Naive thymus-derived CD8-positive, alpha-beta T cell (primary cell): ENCODE measurements at places on chromosomes 2 and 18. TPM values are rescaled to one million over a fixed set of nuclear protein-coding genes. Genes with fewer than 3 reads are reported as not detected.

GCKR gene
- not detected for total RNA-seq

PMAIP1 gene
- 20.3 TPM for total RNA-seq

DNA sequence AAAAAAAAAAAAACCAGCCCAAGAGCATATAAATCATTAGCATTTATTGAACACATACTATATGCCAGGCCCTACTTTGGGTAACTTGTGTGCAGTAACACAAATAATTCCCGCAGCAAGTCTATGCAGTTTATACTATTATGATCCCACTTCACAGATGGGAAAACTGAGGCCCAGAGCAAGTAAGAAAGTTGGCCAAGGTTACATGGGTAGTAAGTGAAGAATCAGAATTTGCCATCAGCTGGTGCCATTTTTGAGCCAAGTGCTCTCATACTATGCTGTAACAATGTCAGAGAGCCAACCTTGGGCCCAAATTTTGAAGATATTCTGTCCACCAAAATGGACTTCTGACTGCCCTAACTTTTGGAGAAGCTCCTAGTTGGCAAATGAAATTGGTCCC lies 13.5 kb upstream of the PSD4 start:
- DNase-seq, result no peak

DNA sequence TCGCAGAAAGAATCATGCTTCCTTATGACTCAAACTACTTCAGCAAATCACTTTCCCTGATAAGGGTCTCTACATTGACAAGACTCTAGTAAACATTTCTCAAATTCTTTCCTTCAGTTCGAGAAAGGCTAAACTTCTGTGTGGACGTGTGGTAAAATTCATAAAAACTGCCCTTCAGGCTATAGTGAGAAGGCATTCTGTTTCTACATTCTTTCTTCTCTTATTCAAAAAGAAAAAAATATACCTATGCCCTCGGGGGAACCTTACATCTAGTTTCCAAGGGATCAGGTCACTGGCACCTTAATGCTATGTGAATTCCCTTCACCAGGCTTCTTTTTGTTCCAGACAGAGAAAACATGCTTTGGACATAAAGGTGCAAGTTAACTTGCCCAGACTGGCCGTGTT lies 4.9 kb downstream of the VIT start:
- no peak for DNase-seq

DNA sequence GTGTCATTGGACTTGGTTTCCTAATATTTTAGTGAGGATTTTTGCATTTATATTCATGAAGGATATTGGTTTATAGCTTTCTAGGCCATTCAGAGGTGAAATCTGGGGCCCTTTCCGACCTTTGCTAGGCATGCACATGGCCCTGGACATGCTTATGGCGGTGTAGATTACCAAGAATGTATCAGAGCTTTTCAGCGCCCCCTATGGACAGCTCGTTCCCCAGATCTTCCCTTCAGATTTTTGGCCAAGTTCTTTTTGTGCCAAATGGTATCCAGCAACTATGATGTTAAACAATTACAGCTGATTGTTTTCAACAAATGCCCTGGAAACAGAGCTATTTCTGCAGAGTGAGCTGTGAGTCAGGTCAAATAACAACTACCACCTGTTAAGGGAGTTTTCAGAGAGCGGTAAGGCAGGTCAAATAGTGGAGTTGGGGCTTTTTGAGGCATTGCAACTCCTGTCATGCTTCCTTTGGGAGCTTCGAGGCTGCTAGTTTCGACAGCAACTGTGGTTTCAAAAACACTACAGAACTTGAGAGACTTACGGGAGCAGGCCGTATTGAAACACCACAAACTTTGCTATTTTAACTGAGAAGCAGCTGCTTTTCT lies 188.3 kb downstream of the ZNF516 start:
- no peak for DNase-seq

DNA sequence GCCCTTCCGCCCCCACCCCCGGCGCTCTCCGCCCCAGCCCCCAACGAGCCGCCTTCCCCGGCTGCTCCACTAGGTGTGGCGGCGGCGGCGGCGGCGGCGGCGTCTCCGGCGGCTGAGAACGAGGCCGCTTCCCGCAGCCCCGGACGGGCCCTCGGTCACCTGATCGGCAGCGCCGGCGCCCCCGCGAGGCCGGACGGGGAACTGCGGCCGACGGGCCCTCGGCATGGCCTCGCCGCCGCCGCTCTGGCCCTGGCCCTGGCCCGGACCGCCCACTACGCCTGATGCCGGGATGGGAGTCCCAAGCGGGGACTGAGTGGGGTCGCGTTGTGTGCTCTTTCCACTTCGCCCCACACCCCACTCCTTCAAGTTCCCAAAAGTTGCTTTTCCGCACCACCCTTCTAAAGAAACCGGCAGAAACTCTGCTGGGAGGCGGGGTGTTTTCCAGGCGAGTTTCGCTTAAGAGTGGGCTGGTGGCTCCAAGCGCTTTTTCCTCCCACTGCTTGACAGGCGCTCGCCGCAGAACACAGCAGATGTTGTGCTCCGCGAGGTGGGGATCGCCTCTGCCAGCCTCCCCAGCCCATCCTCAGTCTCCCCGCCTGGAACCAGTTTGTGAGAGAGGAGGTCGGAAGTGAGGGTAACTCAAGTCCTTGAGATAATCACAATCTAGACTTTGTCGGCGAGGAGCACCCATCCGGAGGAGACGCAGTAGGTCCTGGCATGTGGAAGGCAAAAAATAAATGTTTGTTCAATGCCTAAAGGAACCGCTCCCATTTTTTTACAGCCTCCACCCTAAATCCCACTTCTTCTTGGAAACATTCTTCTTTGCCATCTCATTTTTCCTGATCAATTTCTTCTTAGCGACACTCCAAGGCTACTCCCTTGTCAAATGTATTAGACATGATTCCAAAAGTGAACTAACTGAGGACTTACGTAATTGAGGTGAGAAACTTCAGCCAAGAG lies at the start of gene NCKAP1:
Gene NCKAP1, minus strand, starts transcription at position 117 of the 960 bp plus-strand sequence. CDS start 358 bp downstream, outside the sequence.
- peak; percentile 59 for DNase-seq

ZBTB7C gene
- not detected for total RNA-seq

GRCh38 chr2:239061121-239061666 lies 213.3 kb downstream of the TWIST2 start:
- DNase-seq, result no peak

CFAP65 gene
- not detected for total RNA-seq

EMX1 gene
- total RNA-seq, result not detected

GRCh38 chr2:111707700-111708099 lies 176.3 kb downstream of the ANAPC1 start:
- DNase-seq, result no peak

TPO gene
- total RNA-seq, result not detected

CNNM4 gene
- 4.5 TPM for total RNA-seq

DNA sequence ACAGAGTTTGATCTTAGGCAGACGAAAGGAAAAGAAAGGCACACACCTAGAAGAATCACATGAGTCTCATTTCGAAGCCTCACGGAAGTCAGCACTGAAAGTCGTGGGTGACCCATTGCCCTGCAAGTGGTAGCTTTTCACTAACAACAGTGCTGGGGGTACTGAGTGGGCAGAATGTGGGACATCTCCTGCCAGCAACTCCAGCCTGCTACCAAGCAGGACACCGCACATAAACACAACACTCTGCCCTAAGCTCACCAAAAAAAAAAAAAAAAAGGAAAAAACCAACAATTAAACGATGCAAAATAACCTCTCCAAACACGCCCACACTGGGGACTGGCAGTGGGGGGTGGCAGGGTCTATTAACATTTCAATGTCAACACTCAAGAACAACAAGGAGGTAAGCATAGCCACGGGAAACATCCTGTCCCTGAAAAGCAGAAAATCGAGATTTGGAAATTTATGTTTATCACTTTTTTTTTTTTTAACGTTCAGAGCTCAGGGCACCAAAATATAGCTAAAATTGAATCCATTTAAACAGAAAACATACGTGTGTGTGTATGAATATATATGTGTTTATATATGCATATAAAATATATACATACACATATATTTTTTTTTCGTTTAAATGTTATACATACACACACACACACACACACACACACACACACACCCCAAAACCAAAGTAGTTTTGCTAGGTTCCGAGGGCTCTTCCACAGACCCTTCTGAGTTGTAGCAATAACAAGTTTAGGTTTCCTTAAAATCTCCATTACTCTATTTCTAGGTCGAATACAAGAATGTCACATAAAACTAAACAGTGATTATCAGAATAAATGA lies 2.2 kb downstream of the INO80D start:
- DNase-seq, result no peak

CD28 gene
- total RNA-seq, result 128 TPM

DNA sequence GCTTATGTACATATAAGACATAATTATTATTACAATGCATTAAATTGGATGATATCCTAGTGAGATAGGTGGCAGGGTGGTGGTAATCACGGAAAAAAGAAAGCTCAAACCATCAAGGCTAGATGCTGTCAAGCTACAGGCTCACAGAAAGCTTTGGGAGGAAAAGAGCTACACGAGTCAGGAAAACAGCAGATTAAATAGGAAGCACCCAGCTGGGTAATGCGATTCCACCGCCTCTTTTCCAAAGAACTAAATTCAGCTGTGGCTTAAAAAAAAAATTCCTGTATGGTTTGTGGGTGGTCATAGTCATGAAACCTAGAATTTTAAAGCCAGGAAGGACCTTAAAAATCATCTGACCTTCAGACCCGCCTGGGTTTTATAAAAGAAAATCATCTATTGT lies 23.7 kb upstream of the PTPN4 start:
- DNase-seq, result no peak

GRCh38 chr2:149924028-149924427 lies 336.5 kb upstream of the MMADHC start:
- DNase-seq, result no peak

GRCh38 chr18:75365837-75366236 lies 61.7 kb downstream of the SMIM21 start:
- no peak for DNase-seq

GRCh38 chr2:158143703-158144360 lies 42.2 kb downstream of the UPP2 start:
- no peak for DNase-seq

DNA sequence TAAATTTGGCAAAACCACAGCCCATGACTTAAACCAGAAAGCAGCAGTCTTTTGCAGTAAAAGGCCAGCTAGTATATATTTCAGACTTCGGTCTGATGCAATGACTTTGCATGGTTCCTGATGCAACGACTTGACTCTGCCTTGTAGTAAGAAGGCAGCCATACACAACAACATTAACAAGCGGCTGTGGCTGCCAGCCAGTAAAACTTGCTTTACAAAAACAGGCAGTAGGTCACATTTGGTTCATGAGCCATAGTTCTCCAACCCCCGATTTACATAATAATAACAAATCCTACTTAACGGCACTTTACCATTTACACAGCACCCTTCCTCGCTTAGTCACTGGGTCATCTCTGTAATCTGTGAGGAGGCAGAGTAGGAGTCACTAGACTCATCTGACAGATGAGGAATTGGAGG lies 410.3 kb downstream of the LRATD1 start:
- DNase-seq, result no peak

DNA sequence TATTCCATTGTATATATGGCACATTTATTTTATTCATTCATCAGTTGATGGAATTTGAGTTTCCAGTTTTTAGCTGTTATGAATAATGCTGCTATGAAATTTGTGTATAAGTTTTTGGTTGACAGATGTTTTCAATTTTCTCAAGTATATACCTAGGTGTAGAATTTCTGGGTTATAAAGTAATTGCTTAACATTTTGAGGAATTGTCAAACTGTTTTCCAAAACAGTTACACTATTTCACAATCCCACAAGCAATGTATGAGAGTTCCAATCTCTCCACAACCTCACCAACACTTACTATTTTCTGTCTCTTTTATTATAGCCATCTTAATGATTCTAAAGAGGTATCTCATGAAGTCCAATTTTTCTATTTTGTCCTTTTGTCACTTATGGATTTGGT lies 12.5 kb upstream of the WDSUB1 start:
- no peak for DNase-seq

GRCh38 chr2:2306878-2307277 lies 24.2 kb downstream of the MYT1L start:
- no peak for DNase-seq

ST3GAL5 gene
- total RNA-seq, result 44.1 TPM

DNA sequence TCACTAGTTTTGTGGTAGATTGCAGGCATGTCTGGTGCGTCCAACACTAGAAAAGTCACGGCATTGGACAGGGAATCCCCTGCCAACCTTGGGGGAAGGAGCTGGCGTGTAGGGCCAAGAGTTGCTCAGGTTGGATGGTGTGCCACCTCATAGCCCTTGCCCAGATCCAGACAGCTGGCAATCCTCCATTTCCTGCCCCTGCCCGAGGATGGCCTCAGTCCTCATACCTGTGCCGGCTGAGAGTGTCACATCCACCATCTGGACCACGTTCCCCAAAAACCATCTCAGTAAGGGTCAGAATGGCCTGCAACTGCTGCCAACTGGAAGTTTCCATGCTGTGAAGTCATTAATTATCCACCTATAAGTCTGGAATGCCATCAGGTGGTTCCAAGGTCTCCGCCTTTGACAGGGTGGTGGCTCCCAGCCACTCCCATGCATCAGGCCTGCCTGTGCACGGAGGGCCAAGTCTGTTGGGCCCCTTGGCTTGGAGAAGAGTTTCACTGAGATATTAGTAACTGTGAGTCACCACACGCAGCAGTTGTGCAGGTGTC lies 55.0 kb downstream of the IMPA2 start:
- no peak for DNase-seq

DNA sequence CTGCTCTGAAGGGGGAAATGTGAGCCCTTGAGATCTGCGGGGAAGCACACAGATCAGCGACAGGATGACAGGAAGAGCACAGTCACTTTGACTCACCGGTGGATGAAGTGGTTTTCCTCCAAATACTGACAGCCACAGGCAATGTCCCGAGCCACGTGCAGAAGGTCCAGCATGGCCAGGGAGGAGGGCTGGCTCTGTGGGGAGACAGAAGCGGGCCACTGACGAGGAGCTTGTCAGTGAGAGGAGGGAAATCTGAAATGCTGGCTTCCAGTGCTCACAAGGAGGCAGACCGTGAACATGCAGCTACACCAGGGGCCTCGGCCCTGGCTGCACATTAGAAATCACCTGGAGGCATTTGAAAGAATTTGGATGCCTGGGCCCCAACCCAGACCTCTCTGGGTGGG lies 98.7 kb downstream of the CLIP4 start:
- no peak for DNase-seq

- DNase-seq, result peak; percentile 79
Observed at GRCh38 chr2:196170606-196171247, 651 bp downstream of the STK17B start.

GRCh38 chr2:39492095-39492590 lies 55.1 kb upstream of the MAP4K3 start:
- DNase-seq, result no peak

ARHGAP28 gene
- not detected for total RNA-seq

SULT1C2 gene
- total RNA-seq, result not detected

- no peak for DNase-seq
Observed at GRCh38 chr2:106996171-106996769, 110.3 kb upstream of the ST6GAL2 start.

GKN2 gene
- not detected for total RNA-seq

- no peak for DNase-seq
Observed at GRCh38 chr2:96848264-96848663, 4.4 kb upstream of the ANKRD23 start.

DNA sequence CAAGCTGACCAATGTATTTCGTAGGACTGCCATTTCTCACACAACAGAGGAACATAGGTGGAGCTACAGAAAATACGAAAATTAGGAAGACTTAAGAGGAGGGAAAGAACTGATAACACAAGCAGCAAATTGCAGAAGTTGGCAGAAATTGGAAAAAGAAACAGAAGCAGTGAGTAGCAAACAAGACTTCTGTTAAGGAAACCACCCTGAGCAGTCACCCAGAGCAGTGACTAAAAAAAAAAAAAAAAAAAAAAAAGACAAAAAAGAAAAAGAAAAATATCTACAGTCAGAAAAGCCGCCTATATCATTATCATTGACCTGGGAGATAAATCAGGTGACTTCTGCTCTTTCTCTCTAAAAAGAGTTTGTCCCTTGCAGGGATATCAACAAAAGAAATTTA lies 21.4 kb downstream of the STK17B start:
- DNase-seq, result no peak

- DNase-seq, result no peak
Observed at GRCh38 chr2:120589771-120590608, 145.7 kb upstream of the GLI2 start.
